Body of pancreas (tissue), 4 donors: ENCODE measurements at places on chromosomes 1 and 21. TPM values are rescaled to one million over a fixed set of nuclear protein-coding genes. Genes with fewer than 3 reads are reported as not detected.

The TEX38 gene
- not detected for total RNA-seq

The SHE gene
- total RNA-seq, result 4.2 TPM

The RYR2 gene
- total RNA-seq, result 14.2 TPM

The GBP3 gene
- total RNA-seq, result 8.2 TPM

The FAM72A gene
- not detected for total RNA-seq

The MTMR11 gene
- total RNA-seq, result 28.3 TPM
